ENCODE measurements at places on chromosomes 4 and X.

- DNase-seq = peak; percentile 18
Measured at GRCh38 chrX:9906919-9907318, 60.2 kb upstream of the CLDN34 start.

DNA sequence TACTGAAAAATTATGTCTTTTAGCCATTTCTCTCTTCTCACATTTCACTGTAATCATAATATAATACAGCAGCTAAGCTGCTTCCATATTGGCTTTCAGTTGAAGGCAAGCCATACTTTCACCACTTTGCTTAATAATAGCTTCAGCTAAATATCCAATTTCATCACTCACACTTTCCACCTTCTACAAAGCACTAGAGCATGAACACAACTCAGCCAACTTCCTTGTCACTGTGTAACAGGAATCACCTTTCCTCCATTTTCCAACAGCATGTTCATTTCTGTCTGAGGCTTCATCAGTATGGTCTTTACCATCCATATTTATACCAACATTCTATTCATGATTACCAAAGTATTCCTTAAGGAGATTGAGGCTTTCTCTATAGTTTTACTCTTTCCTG is 219.8 kb upstream of the CTSO start:
- no peak for DNase-seq

- DNase-seq = no peak
Measured at GRCh38 chrX:110013968-110014367, 11.1 kb downstream of the TMEM164 start.

DNA sequence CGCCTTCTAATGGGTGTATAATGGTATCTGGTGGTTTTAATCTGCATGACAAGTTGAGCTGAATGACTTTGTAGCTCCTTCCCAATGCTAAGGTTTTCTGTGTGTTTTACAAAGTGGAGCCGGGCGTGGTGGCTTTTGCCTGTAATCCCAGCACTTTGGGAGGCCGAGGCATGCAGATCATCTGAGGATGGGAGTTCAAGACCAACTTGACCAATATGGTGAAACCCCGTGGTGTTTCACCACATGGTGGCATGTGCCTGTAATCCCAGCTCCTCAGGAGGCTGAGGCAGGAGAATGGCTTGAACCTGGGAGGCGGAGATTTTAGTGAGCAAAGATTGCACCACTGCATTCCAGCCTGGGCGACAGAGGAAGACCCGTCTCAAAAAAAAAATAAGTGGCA is 28.9 kb downstream of the ARFIP1 start:
- DNase-seq = no peak

- DNase-seq = no peak
Measured at GRCh38 chrX:16458208-16458607, 191.8 kb upstream of the S100G start.

DNA sequence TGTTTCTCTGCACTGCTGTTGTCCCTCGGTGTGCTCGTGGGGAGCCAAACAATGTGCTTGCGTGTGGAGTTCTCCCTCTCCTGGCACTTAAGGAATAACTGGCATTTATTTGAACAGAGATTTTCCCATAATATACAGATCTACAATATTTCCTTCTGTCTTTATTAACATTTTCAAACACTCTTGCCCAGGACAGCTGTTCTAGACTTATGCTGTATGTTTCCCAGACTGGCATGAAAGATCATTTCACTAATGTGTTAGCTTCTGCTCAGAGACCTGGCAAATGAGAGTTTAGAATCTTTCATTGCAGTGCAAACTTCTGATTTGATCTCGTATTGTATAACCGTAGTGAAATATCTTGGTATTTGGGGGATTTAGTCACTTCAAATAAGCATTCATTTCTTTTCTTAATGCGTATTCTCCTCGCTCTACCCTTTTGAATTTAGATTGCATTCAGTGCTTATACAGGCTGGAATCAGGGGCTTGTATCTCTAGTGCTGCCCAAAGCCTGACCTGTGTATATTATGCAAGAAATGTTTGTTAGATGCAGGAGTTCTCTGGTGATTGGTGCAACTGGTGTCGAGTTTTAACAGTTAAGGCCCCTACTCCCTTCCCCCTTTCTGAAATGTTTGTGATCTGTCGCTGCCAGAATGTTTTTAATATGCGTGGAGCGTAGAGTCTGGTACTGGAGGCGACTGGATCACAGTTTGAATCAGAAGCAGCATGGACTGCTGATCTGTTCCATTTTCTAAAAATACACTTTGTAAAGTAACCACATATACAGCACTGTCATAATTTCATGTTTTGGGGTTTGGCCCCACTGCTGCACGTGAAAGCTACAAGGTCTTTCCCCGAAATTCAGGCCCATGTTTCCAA is 326.3 kb downstream of the ARHGAP10 start:
- no peak for DNase-seq

- DNase-seq = no peak
Measured at GRCh38 chrX:105460376-105460775, 239.9 kb upstream of the TEX13A start.

DNA sequence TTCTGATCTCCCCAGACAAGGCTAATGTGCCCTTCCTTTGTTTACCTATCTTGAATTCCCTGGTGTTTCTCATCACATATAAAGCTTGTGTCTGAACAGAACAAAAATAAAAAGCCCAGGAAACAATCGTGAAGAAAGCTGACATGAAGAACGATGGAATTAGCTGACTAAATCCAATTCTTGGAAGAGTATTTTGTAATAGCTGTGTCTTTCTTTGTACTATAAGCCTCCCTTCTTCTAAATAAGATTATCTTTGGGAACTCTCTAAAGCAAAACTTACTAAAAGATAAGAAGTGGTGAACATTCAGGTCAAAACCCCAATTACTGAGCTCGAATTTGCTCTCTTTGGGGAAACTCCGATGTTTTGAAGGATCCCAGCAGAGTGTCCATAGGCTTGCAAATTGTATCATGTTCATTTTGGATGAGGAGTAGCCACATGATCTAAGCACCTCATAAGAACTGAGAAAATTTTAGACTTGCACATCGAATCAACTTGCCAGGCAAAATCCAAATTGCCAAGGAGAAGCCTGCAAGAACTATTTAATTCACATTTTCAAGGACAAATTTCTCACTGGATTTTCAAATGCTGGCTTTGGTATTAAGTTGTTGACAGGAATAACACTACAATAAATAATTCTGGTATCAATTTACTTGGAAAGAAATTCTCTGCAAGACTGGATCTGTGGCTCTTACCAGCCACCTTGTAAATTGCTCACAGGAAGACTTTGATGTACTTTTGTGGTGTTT is 106.2 kb downstream of the LNX1 start:
- no peak for DNase-seq

Data from M059J (cell line).